ENCODE measurements at places on chromosomes 1 and 21.

- ATAC-seq, result no peak
Measured at GRCh38 chr1:39076127-39076798, 50.1 kb downstream of the NDUFS5 start.

DNA sequence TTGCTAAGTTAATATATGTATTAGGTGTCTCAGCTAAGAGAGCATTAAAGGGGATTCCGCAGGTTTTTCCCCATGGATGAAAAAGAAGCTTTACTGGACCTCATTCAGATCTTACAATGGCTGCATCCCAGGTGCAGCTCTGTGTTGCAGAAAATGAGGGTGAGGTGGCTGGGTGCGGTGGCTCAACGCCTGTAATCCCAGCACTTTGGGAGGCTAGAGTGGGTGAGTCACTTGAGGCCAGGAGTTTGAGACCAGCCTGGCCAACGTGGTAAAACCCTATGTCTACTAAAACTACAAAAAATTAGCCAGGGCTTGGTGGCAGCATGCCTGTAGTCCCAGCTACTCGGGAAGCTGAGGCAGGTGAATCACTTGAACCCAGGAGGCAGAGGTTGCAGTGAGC is 58.5 kb upstream of the MORC3 start:
- no peak for ATAC-seq

DNA sequence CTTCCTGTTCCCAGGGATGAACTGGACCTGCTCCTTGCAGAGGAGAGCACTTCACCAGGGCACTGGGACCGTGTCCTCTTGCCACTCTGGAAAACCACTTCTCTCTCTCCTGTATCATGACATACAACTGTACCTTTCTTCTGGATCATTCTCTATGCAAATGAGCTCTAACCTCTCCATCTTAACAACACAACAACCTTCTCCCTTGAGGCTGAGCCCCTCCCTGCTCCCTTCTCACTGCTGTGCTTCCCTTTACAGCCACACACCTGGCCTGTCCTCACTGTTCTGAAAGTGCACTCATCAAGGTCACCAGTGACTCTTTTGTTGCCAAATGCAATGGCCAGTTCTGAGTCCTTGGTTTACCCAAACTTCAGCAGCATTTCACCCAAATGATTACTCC is 54.5 kb upstream of the MRPS6 start:
- no peak for ATAC-seq

- ATAC-seq, result no peak
Measured at GRCh38 chr1:60213253-60213652, 139.7 kb upstream of the C1orf87 start.

DNA sequence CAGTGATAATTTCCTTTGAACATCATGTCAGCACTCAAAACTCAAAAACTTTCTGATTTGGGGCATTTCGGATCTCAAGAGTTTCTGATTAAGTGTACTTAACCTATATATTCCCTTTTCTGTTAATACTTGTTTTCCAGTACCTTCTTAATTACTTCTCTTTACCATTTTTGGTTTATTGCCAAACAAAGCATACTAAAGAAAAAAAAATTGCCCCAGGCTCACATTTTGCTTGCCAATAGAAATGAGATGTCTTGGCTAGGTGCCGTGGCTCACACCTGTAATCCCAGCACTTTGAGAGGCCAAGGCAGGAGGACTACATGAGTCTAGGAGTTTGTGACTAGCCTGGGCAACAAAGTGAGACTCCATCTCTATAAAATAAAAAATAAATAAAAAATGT is 4.8 kb downstream of the PSMD4 start:
- ATAC-seq, result no peak

GRCh38 chr1:44587796-44588460 is 86.4 kb downstream of the TMEM53 start:
- ATAC-seq, result no peak

- ATAC-seq, result no peak
Measured at GRCh38 chr1:109919303-109919702, 8.7 kb downstream of the CSF1 start.

DNA sequence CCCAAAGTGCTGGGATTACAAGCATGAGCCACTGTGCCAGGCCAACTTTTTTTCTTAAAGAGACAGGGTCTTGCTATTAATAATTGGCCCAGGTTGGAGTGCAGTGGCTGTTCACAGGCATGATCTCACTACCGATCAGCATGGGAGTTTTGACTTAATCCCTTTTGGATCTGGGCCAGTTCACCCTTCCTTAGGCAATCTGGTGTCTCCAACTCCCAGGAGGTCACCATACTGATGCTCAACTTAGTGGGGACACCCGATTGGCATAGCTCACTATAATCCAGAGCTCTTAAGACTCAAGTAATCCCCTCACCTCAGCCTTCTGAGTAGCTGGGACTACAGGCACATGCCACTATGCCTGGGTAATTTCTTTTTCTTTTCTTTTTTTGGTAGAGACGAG is 64.2 kb upstream of the SCYL3 start:
- no peak for ATAC-seq

DNA sequence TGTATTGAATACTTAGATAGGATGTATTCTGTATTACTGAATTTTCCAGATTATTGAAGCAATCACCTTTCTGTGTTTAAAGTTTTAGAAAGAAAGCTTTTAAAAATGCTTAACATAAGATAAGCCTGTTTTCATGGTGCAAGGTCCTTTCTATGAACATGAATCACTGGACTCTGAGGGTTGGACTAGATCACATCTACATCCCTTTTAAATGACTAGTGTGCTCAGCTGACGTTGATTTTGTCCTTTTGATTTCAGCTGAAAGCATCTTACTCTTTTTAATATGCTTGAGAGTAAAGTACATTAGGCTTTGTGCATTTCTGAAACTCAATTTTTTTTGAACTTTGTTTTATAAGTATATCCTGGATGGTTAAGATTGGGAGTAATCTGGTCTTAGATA is 16.2 kb downstream of the MIER1 start:
- no peak for ATAC-seq

- no peak for ATAC-seq
Measured at GRCh38 chr1:72229893-72230292, 52.4 kb downstream of the NEGR1 start.

DNA sequence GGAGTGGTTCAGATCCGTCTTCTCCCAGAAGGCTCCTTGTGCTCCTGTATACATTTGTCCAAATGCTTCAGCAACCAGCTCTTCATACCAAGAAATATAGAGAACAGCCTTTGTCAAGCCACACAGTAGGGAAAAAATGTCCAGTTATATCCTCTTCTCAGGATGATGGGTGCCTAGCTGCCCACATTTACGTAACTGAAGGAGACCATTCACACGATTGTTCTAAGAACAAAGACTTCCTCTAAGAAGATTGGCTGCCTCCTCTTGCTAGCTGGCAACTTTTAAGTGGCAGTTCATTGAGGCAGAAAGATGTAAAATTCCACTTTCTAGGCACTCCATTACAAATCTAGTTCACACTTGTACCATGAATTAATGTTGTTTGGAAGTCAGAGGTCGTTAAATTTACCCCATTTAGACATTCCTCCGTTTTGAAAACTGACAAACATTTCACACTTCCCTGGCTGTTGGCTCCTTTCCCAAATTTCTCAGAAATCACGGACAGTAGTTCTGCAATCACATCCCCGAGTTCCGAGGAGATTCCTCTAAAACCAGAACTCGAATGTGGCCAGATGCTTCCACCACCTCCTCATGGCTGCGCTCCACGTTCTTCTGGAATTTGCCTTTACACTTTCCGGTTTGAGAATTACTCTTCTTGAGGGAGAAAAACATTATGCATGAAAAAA is 45.6 kb upstream of the CSF1 start:
- no peak for ATAC-seq

- no peak for ATAC-seq
Measured at GRCh38 chr1:12450756-12451559, 167.1 kb downstream of the DHRS3 start.

DNA sequence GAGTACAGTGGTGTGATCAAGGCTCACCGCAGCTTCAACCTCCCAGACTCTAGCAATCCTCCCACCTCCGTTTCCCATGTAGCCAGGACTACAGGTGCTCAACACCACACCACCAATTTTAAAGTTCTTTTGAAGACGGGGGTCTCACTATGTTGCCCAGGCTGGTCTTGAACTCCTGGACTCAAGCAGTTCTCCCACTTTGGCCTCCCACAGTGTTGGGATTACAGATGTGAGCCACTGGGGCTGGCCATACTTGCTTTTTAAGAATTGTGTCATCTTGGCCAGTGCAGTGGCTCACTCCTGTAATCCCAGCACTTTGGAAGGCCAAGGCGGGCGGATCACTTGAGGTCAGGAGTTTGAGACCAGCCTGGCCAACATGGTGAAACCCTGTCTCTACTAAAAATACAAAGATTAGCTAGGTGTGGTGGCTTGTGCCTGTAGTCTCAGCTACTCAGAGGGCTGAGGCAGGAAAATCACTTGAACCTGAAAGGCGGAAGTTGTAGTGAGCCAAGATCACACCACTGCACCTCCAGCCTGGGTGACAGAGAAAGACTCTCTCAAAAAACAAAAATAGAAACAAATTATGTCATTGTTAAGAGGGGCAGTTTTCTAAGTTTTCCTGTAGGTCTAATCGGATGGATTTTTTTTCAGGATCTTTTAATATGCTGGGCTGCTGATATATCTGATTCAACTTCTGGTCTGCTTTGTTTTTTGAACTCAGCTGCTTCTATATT is 18.7 kb downstream of the AK4 start:
- no peak for ATAC-seq

DNA sequence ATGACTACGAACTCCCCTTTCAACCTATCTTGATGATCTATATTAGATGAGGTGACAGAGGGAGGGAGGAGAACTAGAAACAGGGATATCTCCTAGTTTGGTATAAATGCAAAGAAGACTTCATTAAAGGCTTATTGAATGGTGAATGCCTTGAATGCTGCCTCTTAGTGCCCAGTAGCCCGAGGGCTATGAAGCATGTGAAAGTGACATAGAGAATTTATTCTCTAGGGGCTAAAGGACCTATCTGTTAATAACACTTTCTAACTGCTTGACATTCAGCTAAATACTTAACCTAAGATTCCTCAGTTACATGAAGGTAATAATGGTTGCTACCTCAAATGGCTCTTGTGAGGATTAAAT is 764.1 kb downstream of the LTN1 start:
- no peak for ATAC-seq

DNA sequence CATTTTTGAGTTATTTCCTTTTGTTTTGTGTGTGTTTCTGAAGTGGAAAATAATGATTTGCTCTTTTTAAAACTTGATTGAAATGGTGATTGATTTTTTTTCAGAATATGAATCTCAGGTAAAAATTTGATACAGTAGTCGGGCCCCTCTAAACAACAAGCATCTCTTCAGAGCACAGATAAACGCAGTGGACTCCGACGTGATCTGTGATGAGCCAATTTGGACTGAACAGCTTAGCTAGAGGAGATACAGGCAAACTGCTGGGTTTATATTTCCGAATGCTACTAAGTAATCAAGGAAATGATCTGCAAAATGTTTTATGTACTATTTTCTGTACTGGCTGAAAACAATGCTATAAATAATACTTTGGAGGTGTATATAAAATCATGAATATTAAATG is 705.7 kb upstream of the RGS18 start:
- ATAC-seq, result no peak

- no peak for ATAC-seq
Measured at GRCh38 chr1:174966008-174966572, 33.7 kb upstream of the CACYBP start.

DNA sequence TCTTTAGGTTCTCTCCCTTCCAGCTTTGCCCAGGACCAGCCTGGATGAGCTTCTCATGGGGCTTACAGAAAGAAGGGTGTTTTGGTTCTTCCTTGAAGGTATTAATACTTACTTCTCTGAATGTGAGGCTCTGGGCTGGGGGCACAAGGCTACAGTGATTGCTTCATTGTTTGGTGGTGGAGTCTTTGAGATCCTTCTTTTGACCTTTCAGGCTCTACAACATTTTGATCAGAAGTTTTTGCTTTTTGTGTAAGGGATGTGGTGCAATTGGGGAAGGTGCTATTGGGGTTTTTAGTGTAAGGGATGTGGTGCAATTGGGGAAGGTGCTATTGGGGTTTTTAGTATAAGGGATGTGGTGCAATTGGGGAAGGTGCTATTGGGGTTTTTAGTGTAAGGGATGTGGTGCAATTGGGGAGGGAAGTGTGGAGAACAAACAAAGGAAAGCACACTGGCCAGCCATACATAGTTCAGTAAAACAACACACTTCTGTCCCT is 103.6 kb upstream of the IVNS1ABP start:
- ATAC-seq, result no peak

GRCh38 chr1:1858382-1859086 is 32.4 kb downstream of the GNB1 start:
- ATAC-seq, result no peak

DNA sequence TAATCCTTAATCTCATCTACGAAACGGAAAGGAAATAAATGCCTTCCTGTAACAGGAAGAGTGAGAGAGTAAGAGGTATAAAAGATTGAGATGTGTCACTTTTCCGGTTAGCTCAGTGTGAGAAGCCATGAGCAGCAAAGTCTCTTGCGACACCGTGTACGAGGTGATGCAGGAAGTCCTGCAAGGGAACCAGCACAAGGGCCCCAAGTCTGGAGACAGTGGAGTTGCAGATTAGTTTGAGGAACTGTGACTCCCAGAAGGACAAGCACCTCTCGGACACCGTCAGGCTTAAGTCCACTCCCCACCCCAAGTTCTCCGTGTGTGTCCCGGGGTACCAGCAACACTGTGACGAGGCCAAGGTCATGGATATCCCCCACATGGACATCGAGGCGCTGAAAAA is 592.3 kb upstream of the ADGRL2 start:
- no peak for ATAC-seq

Measured in activated CD4-positive, CD25-positive, alpha-beta regulatory T cell treated with anti-CD3 and anti-CD28 coated beads, Interleukin-2, amount 50 U/mL, for 24 hours (primary cell).